ENCODE measurements at places on chromosomes 12 and 14.
A peak's percentile ranks its signal among the peaks of the same experiment; 100 is the strongest.

DNA sequence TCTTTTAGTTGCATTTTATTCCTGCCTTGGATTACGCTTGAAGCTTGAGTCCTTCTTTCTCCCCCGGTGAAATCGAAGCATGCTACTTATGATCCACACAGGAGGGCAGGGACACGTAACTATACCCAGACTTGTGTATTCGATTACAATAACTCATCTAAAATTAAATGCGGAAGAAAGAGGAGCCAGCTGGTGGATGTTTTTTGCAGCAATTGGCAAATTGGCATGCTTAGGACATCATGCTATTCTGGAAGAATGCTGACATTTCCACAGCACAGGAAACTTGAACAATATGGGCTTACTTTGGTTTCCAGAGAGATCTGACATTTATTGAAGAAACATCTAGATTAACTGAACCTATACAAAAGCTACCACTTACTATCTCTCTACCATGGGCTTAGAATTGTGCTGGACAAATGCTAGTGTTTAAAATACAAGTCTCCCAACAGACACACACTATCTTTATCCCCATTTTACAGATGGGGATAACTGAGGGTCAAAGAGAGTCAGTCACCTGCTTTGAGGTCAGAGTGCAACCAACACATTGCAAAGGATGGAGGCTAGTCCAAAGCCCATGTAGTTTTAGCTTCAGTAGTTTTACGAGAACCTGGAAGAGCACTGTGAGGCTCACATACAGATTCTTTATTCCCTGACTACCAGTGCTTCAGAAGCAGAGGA, 36.3 kb downstream of the LGMN start:
- no peak for DNase-seq

GRCh38 chr12:119949145-119949544, 39.9 kb upstream of the BICDL1 start:
- no peak for DNase-seq

GRCh38 chr14:72925171-72925759, 999 bp upstream of the DCAF4 start:
- DNase-seq, result no peak

- DNase-seq, result peak; percentile 6
Measured at GRCh38 chr12:43148691-43149090, 403.3 kb downstream of the ADAMTS20 start.

GRCh38 chr14:96217376-96217913, 12.8 kb downstream of the BDKRB2 start:
- DNase-seq, result no peak

- no peak for DNase-seq
Measured at GRCh38 chr12:94183708-94184379, 35.5 kb downstream of the PLXNC1 start.

GRCh38 chr14:37037636-37038387, 134.6 kb downstream of the SLC25A21 start:
- DNase-seq, result no peak

GRCh38 chr14:51504669-51505068, 147.0 kb upstream of the FRMD6 start:
- no peak for DNase-seq

- peak; percentile 44 for DNase-seq
Measured at GRCh38 chr14:99271951-99272631, at the start of gene BCL11B. Gene BCL11B (minus strand): TSS chr14:99272197. CDS start chr14:99271218, 979 bp downstream.

DNA sequence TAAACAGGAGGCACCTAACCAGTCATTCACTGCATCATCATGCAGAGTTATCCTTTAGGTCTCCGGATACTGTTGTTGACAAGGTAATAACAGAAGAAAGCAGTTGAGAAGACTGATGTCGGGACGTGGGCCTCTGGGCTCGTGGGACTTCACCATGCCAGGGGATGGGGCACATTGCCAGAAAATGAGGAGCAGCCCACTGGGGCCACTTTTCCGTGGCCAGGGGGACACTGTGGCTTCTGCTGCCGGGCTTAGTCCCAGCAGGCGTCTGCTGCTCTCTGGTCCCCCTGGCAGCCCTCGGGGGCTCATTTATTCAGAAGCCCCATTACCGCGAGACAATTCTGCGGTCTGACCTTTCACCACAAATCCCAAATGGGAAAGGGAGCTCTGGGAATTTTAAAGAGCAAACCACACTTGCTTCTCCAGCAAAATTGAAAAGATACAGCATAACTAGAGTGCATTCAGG, 201.2 kb downstream of the DAD1 start:
- no peak for DNase-seq

DNA sequence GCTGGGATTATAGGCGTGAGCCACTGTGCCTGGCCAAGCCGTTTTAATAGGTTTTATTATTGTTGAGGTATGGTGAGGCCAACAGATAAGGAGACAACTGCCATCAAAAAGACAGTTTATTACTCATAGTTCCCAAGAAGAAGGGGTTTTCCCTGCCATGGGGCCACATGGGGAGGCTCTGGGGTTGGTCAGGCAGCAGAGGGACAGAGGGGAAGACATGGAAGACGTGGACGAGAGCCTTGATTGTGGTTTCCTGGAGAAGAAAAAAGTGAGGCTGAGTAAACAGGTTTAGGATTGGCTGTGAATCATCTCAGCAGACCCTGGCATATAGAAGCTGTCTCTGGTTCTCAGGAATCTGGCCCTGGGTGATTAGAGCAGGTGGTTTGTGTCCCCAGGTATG, 69.9 kb downstream of the FOXN4 start:
- DNase-seq, result no peak

DNA sequence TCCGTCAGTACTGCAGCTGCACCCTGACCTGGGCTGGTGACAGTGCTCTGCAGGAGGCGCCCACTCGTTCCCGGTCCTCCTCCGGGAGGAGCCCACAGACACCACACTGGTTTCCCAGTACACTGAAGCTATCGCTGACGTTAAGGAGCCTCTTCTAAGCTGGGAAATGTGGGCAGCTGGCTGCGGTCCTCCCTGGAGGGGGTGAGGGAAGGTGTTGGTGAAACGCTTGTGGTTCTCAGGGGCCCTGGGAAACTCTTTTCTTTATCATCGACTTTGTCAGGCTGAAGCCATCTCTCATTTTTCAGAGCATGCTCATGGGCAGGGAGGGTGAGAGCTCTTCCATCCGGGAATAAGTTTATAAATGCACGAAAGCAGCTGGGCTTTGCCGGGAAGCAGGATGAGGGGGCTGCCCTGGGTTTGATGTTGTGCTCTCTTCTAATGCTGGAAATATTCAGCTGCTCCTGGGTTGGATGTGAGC, 176.0 kb downstream of the CHST11 start:
- peak; percentile 93 for DNase-seq

- no peak for DNase-seq
Measured at GRCh38 chr12:81962126-81962856, 203.1 kb upstream of the PPFIA2 start.

DNA sequence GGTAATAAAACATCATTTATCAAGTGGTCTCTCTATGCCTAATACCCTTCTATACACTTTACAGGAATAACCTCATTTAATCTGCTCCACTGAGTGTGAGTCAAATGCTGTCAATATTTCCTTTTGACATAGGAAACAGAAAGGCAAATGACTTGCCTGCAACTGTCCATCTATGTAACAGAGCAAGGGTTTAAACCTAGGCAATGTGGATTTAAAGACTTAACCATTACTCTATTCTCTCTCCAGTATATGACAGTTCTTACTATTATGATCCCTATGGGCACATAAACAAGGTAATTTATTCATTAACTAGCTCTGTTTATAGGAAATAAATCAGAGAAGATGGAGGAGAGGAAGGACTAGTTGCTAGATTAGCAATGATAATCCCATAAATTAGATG, 70.6 kb downstream of the FSCB start:
- DNase-seq, result no peak

- DNase-seq, result peak; percentile 86
Measured at GRCh38 chr14:94345344-94346064, 22.4 kb upstream of the SERPINA6 start.

- peak; percentile 83 for DNase-seq
Measured at GRCh38 chr14:38143659-38144505, 63.8 kb upstream of the SSTR1 start.

DNA sequence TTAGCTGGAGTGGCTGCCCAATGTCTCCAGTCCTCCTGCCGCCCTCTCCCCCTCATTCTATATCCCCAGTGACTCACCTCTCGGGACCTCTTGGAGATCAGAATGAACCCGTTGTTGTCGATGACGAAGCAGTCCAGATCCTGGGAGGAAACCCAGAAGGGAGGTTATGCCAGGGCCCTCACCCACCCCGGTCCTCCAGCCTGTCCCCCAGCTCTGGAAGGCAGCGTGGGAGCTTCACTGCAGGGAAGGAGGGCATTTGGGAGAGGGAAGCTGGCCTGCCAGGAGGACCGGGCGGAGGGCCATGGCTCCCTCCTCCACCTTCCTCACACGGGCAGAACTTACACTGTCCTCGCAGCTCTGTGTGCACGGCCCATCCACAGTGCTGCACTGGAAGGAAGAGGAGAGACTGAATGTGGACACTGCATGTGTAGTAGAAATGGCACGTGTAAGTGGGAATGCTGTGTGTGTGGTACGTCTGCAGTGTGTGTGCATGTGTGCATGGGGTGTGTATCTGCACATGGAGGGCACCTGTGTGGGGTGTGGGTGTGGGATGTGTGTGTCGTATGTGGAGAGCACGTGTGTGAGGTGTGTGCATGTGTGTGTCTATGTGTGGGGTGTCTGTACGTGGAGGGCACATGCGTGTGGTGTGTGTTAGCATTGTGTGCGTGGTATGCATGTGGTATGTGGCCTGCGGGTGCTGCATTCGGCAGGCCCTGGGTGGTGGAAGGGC, 10.0 kb upstream of the LRTM2 start:
- DNase-seq, result peak; percentile 83

DNA sequence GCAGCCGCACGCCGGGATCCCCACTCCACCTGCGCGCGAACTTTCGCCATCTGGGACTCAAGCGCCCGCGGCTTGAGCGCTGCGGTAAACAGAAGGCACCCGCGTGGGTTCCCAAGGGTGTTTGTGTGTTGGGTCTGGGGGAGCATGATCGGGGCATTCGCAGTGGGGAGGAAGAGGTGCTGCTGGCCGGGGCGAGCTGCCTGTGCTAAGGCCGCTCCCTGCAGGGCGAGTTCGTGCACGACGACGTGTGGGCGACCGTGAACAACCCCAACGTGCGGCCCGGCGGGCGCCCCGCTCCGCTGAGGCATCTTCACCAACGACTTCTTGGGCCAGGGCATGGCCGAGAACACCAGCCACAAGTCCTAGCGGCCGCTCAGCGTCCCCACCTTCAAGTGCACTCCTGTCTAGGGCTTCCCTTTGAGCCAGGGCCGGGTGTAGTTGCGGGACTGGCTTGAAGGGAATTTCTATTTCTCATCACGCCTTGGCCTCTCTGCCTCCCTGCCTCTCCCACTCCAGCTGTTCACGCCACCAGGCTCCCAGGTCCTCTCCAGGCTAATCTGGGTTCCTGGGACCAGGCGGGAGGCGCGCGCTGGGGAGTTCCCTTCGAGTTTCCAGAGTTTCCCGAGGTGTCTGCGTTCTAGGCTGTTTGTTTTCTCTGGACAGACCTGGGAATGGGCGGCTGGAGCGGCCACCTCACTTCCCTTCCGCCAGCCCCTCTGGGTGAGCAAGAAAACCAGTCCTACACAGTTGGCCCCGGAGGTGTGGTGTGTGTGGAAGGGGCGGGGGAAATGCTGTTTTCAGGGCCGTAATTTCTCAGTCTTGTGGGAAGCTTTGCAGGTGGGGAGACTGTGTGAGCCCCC, 417.8 kb upstream of the TMTC1 start:
- DNase-seq, result no peak

DNA sequence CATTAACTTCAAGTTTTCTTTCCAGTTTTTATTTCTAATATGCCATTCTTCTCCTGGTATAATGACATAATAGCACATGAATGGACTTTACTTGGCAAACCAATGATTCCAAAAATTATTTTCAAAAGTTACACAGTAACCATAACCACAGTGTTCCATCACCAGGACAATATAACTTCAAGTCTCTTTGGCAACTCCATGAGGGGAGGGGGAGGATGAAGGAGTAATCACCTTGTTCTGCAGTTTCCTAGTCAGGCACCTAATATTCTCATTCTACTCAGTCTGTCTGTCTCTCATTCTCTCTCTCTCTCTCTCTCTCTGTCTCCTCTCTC, 66.6 kb downstream of the BTG1 start:
- DNase-seq, result no peak

- no peak for DNase-seq
Measured at GRCh38 chr14:93116676-93117200, 1.0 kb upstream of the ITPK1 start.

DNA sequence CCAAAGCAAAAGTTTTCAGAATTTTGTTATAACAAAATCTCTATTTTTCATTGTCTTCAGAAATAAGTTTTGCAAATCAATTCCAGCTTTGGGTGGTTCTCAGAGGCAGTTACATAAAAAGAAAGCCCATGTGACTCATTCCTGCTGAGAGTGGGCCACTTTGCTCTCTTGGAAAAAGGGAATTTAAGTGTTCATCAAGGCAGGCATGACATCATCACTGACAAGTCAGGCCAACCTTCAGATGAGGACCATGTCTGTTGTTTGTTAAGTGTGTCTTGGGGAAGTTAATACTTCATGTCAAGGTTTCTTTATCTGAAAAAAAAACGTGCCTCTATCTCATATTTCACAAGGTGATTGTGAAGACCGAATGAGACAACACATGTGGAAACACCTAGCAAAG, 519.8 kb upstream of the TMPO start:
- DNase-seq, result no peak

DNA sequence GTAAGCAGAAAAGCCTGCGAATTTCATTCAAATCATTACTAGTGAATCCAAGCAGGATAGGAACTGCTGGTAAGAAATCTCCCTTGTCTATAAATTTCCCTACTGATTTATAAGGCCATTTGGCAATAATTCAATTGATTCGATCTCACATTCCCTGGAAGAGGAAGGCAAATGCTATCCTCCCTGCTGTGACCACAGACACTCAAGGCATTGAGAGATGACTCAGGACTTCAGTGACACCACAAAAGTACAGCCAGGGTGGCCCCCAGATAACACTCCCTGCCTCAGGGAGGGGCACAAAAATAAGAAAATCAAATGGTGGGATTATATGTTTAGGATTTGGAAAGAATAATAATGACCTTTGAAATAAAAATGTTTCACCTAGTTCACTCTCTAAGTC, 162.7 kb downstream of the GRIP1 start:
- no peak for DNase-seq

GRCh38 chr14:52522033-52522432, 30.3 kb downstream of the TXNDC16 start:
- DNase-seq, result no peak

DNA sequence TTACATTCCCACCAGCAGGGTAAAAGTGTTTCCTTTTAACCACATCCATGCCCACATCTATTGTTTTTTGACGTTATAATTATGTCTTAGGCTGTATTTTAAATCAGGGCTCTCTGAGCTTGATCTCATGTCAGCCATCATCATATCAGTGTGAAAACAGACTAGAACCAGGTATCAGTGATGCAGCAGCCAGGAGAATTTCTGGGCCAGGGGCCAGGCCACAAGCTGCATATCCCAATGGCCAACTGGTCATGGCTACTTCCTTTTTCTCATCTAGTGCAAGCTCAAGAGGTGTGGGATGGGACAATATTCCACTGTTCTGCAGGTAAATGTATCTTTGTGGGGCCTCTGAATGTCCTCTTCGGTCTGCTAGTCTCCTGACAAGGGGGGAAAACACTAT, 125.1 kb downstream of the CRADD start:
- DNase-seq, result peak; percentile 66

DNA sequence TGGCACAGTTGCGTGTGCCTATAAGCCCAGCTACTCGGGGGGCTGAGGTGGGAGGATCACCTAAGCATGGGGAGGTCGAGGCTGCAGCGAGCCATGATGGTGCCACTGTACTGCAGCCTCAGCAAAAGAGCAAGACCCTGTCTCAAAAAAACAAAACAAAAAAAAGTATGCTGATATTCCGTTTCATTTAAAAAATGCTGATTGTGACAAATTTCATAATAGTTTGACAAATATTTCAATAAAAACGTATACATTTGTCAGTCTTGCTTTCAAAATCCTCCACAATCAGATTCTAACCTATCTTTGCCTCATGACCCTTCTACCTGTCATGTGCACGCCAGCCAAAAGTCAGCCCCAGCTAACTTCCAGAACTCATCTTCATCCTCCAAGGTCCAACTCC, 9.8 kb downstream of the USP44 start:
- DNase-seq, result no peak
